ENCODE measurements at places on chromosomes 5 and 9. TPM values are rescaled to one million over a fixed set of nuclear protein-coding genes. Genes with fewer than 3 reads are reported as not detected.

The CAPSL gene
- not detected for total RNA-seq

The ACTBL2 gene
- not detected for total RNA-seq

The TICAM2 gene
- 3.3 TPM for total RNA-seq

DNA sequence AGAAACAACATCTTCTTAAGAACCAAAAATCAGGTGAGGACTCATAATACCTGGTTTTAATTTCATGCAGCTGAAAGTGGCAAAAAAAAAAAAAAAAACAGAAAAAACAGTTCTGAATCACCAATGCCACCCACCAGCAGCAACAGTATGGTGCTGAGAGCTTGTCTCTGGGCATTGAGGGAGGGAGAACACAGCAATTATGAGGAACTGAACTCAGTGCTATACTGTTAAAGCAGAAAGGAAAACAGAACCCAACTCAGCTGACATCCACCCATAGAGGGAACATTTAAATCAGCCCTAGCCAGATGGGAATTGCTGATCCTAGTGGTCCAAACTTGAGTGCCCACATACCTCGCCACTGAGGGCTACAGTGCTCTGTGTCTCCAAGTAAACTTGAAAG lies 657.9 kb downstream of the ACTL7B start:
- DNase-seq = no peak

DNA sequence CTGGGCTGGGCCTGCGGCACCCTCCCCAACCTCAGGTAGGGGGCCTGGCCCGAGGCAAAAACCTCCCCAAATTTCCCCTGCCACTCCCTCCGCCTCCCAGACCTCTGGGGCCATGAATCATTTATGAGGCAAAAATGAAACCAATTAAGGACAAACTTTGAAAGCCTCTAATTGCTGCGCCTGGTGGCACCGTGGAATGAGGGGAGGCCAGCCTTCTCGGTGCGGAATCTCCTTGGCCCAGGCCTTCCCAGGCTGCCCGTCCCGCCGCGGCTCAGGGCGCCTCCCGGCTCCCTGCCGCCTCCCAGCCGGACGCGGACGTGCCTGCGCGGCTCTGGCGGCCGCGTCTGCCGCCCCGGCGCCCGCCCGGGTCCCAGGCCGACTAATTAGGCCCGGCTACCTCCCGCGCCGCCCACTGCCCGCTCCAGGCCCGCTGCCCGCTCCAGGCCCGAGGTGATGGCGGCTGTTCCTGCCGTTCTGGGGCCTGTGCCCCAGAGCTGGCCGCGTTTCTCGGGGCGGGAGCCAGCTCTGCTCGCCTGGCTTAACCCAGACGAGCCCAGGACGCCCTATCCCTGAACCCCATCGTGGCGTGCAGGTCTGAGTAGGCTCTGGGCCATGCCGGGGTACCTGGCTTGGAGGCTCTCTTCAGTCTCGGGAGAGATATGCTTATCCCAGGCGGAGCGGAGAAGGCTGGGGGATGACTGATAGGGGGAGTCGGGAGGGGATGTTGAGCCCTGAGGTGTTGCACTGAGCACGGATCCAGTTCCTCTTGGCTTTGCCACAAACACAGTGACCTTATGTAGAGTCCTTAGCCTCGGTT lies 20.1 kb downstream of the CXXC5 start:
- no peak for DNase-seq

- no peak for DNase-seq
Measured at GRCh38 chr9:134531220-134531970, 110.2 kb upstream of the COL5A1 start.

GRCh38 chr9:76415154-76415553 lies 20.9 kb upstream of the RFK start:
- no peak for DNase-seq

GRCh38 chr5:143135832-143136551 lies 267.5 kb downstream of the NR3C1 start:
- DNase-seq = no peak

DNA sequence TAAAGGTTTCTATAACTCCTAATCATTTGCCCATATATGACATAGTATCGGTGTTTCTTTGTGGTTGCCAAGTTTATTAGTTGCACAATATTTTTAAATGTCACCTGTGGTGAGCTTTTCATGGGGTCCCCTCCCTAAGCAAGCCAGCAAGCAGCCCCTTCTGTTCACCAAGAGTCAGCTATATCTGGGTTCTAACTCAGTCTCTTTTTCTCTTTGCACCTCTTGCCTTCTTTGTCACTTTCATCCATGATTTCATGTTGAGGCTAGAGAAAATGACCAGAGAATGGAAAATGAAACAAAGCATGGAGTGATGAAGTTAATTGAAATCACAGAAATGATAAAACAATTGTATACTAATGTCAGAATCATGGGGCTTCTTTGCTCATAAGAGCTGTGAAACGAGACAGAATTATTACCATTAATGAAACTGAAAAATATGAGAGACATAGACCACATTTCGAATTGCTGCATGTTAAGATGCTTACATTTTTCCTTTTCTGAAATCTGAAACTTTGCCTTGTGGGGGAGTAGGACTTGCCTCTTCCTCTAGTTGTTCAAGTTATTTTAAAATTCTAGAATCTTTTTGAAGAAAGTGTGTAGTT lies 75.7 kb downstream of the CAMK4 start:
- no peak for DNase-seq

- DNase-seq = peak; percentile 87
Measured at GRCh38 chr9:112061152-112061740, 113.9 kb downstream of the SUSD1 start.

Measured in Right ventricle myocardium inferior (tissue), 1 donor.